ENCODE measurements at places on chromosomes 6 and 20. TPM values are rescaled to one million over a fixed set of nuclear protein-coding genes. Genes with fewer than 3 reads are reported as not detected.

- DNase-seq, result no peak
Observed at GRCh38 chr6:32200711-32201475, 8.4 kb upstream of the GPSM3 start.

DNA sequence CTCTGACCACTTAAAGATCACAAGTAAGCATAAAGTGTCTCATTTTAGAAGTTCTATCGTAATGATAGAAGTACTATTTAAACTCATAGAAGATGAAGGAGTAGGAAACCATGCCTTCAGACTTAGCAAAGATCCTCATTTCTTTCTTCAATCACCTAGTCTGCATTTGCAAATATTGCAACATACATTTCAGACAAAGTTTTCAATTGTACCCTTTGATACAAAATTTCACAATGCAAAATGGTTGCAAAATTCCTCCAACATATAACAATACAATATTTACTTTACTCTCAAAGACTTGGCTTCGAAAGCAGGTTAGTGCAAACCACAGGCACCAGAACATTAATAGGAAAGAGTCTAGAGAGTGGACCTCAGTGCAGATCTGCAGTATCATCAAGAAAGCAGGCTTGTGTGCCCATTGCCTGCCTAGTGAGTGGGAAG lies 16.1 kb upstream of the ROS1 start:
- no peak for DNase-seq

DNA sequence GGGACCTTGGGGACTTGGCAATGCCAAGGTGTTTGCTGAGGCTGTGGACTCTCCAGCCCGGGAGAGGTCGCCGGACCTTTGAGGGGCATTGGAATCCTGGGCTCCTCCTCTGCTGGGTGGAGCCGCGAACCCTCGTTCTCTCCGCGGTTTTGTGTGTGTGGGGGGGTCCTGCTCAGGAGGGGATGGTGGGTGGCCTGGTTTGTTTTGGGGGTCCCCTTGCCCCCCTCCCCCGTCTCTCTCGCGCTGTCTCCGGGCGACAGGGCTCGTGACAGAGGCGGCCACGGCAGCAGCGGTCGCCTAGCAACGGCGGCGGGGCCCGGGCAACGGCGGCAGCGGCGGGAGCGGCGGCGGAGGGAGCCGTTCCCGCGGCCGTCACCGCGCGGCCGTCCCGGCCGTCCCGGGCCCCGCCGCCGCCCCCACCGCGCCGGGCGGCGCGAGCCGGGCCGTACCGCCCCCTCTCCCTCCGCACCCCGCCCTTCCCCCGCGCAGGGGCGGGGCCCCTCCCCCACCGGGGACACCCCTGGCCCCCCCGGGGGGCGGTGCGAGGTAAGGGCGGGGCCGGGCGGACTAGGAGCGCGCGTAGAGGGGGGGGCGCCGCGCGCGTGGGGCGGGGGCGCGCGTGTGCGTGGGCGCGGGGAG lies 7.8 kb downstream of the SYNGAP1 start:
- DNase-seq, result peak; percentile 55

- DNase-seq, result no peak
Observed at GRCh38 chr6:69096681-69097080, 461.6 kb downstream of the ADGRB3 start.

DNA sequence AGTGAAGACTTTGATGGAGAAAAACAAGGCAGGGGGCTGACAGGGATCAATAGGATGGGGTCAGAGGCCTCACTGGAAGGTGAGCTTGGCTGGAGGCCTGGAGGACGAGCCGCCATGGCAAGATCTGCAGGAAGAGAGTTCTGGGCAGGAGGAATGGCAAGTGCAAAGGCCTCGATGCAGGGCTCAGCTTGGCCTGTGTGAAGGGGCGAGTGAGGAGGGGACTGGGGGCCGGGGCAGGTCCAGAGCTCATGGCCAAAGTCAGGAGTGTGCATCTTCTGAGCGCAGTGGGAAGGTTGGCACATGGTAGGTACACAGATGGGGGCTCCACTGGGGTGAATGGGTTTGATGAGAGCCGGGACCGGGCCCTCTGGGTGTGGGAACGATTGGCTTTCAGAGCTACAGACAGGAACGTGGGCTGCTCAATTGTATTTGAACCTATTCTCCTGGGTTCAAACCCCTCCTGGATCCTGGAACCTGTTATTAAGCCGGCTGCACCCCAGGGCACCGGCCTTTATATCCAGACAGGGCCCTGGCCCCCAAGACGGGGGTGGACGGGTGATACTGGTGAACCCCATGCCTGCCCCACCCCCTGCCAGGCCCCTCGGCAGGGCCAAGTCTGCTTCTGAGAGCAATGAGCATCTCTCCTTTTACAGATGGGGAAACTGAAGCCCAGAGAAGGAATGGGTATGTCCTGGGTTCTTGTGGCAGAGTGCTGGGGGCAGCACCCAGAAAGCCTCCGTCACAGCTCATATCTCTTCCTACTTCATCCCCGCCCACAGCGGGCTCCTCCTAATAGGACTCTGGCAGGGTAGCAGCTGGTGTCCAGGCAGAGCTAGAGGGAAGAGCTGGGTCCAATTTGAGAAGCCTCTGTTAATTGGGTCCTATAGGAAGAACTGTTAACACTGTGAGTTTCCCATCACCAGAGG lies 106.1 kb downstream of the CEBPB start:
- DNase-seq, result no peak

DNA sequence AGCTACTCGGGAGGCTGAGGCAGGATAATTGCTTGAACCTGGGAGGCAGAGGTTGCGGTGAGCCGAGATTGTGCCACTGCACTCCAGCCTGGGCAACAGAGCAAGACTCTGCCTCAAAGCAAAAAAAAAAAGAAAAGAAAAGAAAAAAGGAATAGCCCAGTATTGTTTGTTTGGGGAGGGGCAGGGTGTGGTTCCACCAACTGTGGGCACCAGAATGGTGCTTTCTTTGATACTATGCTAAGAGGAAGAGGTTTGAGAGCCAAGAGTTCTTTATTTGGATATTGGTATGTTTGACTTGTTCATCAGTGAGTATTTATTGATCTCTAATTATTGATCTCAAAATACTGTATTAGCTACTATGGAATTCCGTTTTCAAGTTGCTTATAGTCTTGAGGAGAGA lies 72.3 kb downstream of the CEP57L1 start:
- no peak for DNase-seq

DNA sequence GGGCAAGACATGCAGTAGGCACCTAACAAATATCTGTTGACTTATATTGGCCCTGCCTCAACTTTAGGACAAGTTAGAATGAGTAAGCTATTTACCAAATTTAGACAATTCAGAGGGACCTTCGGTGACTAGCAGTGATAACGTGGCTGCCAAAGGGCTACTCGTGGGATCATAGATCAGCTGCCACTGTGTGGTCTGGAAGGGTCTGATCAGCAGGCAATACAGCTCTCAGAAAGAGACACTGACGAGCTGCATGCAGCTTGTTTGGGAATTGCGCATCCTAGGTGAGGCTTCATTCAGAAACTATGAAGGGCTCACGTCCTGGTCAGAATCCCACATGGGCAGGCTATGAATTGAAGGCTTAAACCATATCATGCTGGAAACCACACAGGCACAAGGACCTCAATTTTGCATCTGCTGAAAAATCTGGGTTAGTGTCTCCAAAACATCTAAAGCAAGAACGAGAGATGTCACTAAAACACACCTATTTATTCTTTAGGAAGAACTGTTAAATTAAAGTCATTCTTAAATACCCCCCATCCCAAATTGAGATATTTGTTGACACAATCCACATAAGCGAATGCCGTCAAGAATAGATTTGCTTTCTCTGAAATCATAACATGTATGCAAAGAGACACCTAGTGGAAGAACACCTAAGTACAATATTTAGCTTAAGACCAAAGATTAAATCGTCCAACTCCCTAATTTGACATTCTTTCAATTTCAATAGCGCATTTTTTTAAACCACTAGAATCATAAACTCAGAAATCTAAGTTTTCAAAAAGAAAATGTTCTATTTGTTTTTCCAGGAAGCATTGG lies 79.6 kb downstream of the IPCEF1 start:
- no peak for DNase-seq

- DNase-seq, result peak; percentile 94
Observed at GRCh38 chr20:63641792-63642523, 11.3 kb downstream of the STMN3 start.

DNA sequence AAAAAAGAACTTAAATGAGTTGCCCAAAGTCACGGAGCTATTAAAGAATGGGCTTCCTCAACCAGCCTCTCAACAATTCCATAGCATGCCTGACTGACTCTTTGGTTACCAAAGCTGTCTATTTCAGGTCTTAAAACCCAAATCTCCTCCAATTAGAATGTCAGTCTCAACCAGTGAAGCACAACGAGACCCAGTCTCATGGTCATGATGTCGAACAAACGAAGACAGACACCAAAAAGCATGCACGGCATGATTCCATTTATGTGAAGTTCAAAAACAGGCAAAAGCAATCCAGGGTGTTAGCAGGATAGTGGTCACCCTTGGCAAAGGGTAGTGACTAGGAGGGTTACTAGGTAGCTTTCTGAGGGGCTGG lies 16.3 kb upstream of the PTPN1 start:
- DNase-seq, result no peak

The ME1 gene
- not detected for total RNA-seq
